ENCODE measurements at places on chromosomes 7 and 10. TPM values are rescaled to one million over a fixed set of nuclear protein-coding genes. Genes with fewer than 3 reads are reported as not detected.

DNA sequence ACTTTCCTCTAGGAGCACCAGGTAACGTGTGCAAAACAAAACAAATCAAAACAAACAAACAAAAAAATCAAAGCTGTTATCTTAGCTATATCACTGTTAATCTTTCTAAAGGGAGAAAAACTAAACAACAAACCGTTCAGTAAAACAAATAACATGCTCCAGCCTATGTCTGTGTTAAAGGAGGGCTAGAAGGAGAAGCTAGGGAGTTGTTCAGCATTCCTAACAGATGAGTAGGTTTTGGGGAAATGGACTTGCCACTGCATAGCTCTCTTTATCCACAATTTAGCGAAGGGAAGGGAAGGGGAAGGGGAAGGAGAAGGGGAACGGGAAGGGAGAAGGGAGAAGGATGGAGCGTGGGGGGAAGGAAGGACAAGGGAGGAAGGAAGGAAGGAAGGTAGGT, 134.2 kb upstream of the AKR1E2 start:
- no peaks in the 10 kb centered on the region for H3K4me1 ChIP-seq
- H3K27ac ChIP-seq = no peak overlapping the region
- no peaks in the 10 kb centered on the region for H3K36me3 ChIP-seq
- H3K27me3 ChIP-seq = no peaks in the 10 kb centered on the region
- H3K4me3 ChIP-seq = no peak overlapping the region
- no peak for DNase-seq

GRCh38 chr10:90911133-90912051, 9.5 kb downstream of the ANKRD1 start:
- H3K27ac ChIP-seq = no peak overlapping the region
- H3K36me3 ChIP-seq = no peaks in the 10 kb centered on the region
- no peaks in the 10 kb centered on the region for H3K27me3 ChIP-seq
- no peaks in the 10 kb centered on the region for H3K4me1 ChIP-seq

DNA sequence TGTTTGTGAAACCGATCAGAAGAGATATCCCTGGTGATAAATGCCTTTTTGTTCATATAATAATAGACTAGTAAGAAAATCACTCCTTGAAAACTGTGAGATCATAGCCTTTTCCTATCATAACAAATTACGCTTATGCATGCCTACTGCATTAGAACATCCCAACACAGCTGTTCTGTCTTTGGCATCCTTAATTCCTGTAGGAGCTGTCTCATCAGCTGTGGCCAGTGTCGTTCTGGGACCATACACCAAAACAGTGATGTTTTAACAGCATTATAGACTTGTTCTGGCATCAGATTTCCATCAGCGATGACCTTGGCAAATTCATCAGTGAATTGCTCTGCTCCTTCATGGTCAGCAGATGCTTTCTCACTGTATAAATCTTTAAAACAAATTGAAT, 423.6 kb upstream of the LRGUK start:
- H3K36me3 ChIP-seq = no peaks in the 10 kb centered on the region
- DNase-seq = no peak
- H3K27me3 ChIP-seq = no peaks in the 10 kb centered on the region
- no peak overlapping the region for H3K4me3 ChIP-seq
- H3K4me1 ChIP-seq = no peaks in the 10 kb centered on the region
- H3K27ac ChIP-seq = no peak overlapping the region

DNA sequence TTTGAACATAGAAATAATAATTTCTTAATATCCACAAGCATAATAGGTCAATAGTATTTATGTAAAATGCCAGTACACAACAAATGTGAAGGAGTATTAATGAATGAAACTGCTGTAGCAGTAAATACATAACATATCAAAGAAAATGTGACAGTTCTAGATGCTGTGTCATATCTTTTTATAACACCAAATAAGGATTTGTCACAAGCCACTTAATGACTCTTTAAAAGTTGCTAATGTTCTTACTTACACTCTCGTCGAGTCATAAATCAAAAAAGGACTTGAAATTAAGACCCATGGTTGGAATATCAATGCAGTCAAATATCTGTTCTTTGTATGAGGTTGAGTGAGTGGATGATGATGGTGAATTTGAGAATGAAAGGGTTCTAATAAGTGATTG, 96.6 kb downstream of the CELF2 start:
- no peaks in the 10 kb centered on the region for H3K36me3 ChIP-seq
- no peaks in the 10 kb centered on the region for H3K27me3 ChIP-seq
- no peak for DNase-seq
- no peak overlapping the region for H3K4me3 ChIP-seq
- no peak overlapping the region for H3K27ac ChIP-seq

- no peaks in the 10 kb centered on the region for H3K4me1 ChIP-seq
- no peak for DNase-seq
- H3K36me3 ChIP-seq = no peaks in the 10 kb centered on the region
Observed at GRCh38 chr7:139321071-139321745, 19.9 kb upstream of the FMC1 start.

- H3K4me3 ChIP-seq = no peak overlapping the region
- H3K27me3 ChIP-seq = no peaks in the 10 kb centered on the region
- no peaks in the 10 kb centered on the region for H3K36me3 ChIP-seq
- no peak for DNase-seq
Observed at GRCh38 chr7:151869109-151869428, 7.8 kb downstream of the PRKAG2 start.

GRCh38 chr10:13634207-13634606, 47.4 kb downstream of the PRPF18 start:
- H3K36me3 ChIP-seq = no peaks in the 10 kb centered on the region
- H3K4me3 ChIP-seq = no peak overlapping the region
- H3K27me3 ChIP-seq = no peaks in the 10 kb centered on the region

- H3K36me3 ChIP-seq = no peaks in the 10 kb centered on the region
- no peaks in the 10 kb centered on the region for H3K27me3 ChIP-seq
- no peak overlapping the region for H3K27ac ChIP-seq
- DNase-seq = no peak
Observed at GRCh38 chr10:97547271-97547600, 25.3 kb upstream of the ANKRD2 start.

DNA sequence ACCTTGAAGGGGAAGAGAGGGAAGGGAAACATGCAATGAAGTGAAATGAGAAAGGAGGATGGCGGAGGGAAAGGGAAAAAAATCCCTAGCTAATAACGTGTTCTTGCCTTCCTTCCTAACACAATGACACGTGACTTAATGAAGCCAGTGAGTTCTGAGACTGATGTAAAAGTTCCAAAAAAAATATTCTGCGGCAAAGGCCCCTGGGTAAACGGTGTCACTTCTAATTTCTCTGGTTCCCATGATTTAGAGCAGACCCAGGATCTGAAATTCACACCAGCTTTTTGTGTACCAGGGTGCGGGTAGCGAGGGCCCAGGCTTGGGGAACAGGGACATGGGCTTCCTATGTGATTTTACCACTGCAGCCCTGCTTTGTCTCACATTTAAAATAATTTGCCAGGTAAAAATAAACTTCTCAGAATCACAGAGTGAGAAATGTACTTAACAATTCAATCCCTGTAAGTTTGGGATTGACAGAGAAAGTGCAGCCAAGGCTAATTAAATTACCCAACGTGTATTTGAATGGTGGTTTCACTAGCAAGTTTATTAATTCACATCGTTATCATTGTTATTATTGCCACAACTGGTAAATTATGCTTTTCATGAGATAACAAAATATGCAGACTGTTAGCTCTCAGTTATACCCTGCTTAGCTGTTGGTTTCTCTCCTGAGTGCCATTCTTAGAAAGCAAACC, 182.4 kb downstream of the SEM1 start:
- no peaks in the 10 kb centered on the region for H3K4me1 ChIP-seq
- no peaks in the 10 kb centered on the region for H3K36me3 ChIP-seq
- H3K4me3 ChIP-seq = no peak overlapping the region
- no peak overlapping the region for H3K27ac ChIP-seq
- DNase-seq = no peak

GRCh38 chr10:6038071-6038631, 24.0 kb downstream of the IL2RA start:
- peaks cover 4% of the 10 kb centered on the region for H3K27me3 ChIP-seq
- H3K27ac ChIP-seq = no peak overlapping the region
- H3K4me3 ChIP-seq = no peak overlapping the region
- no peak for DNase-seq
- H3K4me1 ChIP-seq = no peaks in the 10 kb centered on the region
- H3K36me3 ChIP-seq = no peaks in the 10 kb centered on the region

- no peak overlapping the region for H3K4me3 ChIP-seq
- no peak overlapping the region for H3K27ac ChIP-seq
- no peaks in the 10 kb centered on the region for H3K36me3 ChIP-seq
Observed at GRCh38 chr7:24817339-24817738, 60.1 kb upstream of the GSDME start.

- H3K4me3 ChIP-seq = no peak overlapping the region
- H3K4me1 ChIP-seq = peaks cover 14% of the 10 kb centered on the region
- no peaks in the 10 kb centered on the region for H3K27me3 ChIP-seq
- DNase-seq = no peak
- no peak overlapping the region for H3K27ac ChIP-seq
Observed at GRCh38 chr7:5206686-5207085, 16.7 kb downstream of the WIPI2 start.

- no peaks in the 10 kb centered on the region for H3K27me3 ChIP-seq
- H3K4me1 ChIP-seq = peaks cover 32% of the 10 kb centered on the region
- H3K4me3 ChIP-seq = peak overlapping the region; percentile 86
- H3K36me3 ChIP-seq = no peaks in the 10 kb centered on the region
Observed at GRCh38 chr10:35126062-35126529, 550 bp upstream of the CREM start.

DNA sequence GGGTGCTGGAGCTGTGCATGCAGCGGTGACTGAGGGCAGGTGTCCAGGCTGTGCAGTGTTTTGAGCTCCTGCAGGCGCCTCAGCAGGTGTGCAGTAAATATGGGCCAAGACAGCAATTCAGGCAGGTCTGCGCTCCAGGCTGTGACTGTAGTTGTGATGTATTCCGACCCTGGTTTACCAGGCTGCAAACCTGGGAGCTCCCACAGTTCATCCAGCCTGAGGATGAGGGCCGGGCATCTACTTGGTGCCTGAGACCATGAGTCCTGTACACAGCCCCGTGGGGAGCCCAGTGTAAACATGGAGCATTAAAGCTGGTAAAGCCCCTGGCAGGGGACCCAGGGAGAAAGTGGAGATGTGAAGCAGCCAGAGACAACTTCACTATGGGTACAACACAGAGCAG, 82.8 kb downstream of the VOPP1 start:
- H3K27me3 ChIP-seq = no peaks in the 10 kb centered on the region
- H3K36me3 ChIP-seq = no peaks in the 10 kb centered on the region
- H3K27ac ChIP-seq = no peak overlapping the region
- no peaks in the 10 kb centered on the region for H3K4me1 ChIP-seq

GRCh38 chr10:112258407-112258806, 24.8 kb upstream of the TECTB start:
- H3K4me1 ChIP-seq = no peaks in the 10 kb centered on the region
- H3K27me3 ChIP-seq = no peaks in the 10 kb centered on the region
- no peak overlapping the region for H3K27ac ChIP-seq
- no peaks in the 10 kb centered on the region for H3K36me3 ChIP-seq
- no peak for DNase-seq
- H3K4me3 ChIP-seq = no peak overlapping the region

The ZNF488 gene
- total RNA-seq = 1.0 TPM

The HOXA9 gene
- 12.4 TPM for total RNA-seq

The LIPJ gene
- under 0.01 TPM for total RNA-seq

The CXCL12 gene
- 75.9 TPM for total RNA-seq

The AGAP5 gene
- 8.8 TPM for total RNA-seq

The PIP gene
- total RNA-seq = not detected

The BAMBI gene
- 13.5 TPM for total RNA-seq

The MRPS16 gene
- 32.0 TPM for total RNA-seq

The C10orf62 gene
- 1.7 TPM for total RNA-seq

The SEPTIN7 gene
- total RNA-seq = 158 TPM

All from tibial nerve (tissue), 4 donors.